ENCODE measurements at places on chromosomes 2 and 18.
A peak's percentile ranks its signal among the peaks of the same experiment; 100 is the strongest.

DNA sequence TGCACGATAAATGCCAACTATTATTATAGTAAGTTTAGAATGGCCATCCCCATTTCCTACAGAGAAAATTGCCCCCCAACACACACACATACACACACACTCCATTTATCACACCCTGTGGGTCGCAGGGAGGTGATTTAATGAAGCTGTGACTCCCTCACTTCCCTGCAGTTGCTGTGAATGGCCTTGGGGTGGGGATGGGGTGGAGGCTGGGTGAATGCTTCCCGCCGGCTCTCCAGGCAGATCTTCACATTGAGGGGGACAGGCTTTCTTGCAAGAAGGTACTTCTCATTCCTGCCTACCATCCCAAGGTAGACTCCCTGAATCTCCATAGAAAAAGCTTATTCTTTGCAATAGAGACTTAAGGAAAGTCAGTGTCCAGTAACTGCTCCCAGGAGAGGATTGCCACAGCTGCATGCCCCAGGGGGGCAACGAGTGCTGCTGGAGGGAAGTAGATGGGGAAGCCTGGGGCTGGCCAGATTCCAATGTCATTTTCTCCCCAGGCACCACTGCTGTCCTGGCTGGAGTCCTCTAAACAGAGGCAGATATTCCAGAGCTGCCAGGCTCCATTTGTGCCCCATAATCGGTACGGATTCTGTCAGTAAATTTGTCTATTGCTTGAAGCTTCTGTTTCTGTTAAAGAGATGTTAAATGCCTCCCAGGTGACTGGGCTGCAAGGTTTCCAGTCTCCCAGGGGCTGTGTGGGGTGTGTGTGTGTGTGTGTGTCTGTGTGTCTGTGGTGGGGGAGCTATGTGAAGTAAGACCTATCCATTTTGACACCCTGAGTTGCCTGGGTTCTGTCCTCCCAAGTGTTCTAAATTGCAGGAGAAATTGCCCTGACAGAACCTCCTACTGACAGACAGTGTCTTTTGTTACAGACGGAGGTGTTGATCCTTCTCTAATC is 265.5 kb downstream of the SRBD1 start:
- DNase-seq: no peak

- no peak for DNase-seq
These were observed 28.1 kb downstream of the SGPP2 start for GRCh38 chr2:222452422-222452950.

DNA sequence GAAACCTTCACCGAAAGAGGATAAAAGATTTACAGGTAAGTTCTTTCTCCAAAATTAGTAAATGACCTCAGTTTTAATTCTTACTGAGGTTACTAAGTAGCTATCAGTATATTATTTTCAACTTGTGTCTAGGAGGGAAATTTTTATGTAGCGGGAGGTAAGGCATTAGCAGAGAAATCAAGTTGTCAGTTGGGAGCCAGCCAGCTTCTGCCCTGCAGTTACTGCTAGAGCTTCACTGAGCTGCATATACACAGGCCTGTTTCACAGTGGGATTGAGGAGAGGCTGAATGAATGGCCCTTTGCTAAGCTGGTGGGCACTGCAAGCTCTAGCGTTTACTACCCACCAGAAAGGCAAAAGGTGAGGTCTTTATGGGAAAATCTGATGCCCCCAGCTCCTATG is 105.7 kb downstream of the ACAA2 start:
- DNase-seq: no peak

- no peak for DNase-seq
These were observed 13.5 kb downstream of the CCL20 start for GRCh38 chr2:227827143-227827542.

DNA sequence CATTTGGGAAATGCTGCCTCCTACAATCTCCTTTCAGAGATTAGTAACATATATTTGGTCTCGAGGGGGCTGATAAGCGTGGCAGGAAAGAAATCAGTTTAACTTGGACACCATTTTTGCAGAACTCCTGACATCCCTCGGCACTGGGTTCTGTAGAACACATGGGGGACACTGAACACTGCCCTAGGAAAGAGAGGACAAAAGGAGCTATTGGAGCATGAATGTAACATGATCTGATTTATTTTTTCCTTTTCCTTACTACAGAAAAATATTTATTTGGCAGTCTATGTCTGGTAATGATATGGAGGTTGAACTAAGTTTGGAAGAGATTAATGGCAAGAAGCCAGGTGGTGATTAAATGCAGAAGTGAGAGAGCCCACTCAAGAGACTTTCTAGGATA is 153.8 kb downstream of the AFF3 start:
- DNase-seq: no peak

DNA sequence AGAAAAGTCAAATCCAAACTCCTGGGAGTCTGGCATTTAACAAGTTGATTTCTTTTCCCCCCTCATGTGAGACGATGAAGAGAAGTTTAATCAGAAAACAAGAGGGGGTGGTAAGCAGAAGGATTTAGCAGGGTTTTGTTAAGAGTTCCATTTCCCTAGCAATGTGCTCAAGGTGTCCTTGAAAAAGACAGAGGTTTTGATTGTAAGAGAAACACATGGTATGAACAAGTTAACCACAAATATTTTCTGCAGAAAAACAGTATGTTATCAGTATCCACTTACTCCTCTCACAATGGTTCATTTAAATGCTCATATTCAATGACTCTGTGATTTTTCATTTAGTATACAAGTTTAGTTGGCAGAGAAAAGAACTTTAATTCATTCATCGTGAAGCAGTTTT is 26.8 kb downstream of the LAMA1 start:
- no peak for DNase-seq

DNA sequence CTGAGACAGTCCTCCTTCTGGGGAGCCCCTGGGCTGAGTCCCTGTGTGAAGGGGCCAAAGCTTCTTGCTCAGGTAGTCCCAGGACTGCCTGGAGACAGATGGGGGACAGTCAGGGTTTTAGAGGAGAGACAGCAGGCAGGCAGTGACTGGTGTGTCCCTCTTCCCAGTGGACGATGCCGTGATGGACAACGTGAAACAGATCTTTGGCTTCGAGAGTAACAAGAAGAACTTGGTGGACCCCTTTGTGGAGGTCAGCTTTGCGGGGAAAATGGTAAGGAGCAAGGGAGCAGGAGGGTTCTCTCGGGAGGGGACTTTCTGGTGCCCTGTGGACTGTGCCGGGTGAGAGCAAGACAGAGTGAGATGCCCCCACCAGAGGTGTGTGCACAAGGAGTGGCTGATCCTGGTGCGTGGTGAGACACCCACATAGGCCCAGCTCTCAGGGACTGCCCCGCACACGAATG is 74.8 kb downstream of the DYSF start:
- no peak for DNase-seq

DNA sequence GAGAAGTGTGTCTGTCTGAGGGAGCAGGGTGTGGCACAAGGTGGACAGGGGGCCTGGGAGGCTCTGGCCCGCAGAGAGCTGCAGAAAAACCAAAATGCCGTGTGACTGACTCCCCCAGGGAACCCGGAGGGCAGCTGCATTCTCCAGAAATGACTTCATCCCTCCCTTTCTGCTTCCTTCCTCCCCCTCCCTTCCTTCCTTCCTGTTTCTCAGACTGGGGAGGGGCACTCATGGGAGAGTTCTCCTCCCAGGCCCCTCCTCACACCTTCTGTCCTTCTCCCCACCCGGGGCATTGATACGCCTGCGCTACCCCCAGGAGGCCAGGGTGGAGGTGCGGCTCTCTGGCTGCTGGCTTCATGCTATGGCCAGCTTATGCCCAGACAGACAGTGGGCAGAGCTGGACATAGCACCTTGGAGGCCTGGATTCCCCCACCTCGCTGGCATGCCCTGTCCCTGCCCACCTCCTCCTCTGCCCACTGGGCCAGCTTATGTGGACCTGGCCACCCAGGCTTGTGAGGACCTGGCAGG is 8.2 kb upstream of the GPR17 start:
- peak; percentile 67 for DNase-seq

DNA sequence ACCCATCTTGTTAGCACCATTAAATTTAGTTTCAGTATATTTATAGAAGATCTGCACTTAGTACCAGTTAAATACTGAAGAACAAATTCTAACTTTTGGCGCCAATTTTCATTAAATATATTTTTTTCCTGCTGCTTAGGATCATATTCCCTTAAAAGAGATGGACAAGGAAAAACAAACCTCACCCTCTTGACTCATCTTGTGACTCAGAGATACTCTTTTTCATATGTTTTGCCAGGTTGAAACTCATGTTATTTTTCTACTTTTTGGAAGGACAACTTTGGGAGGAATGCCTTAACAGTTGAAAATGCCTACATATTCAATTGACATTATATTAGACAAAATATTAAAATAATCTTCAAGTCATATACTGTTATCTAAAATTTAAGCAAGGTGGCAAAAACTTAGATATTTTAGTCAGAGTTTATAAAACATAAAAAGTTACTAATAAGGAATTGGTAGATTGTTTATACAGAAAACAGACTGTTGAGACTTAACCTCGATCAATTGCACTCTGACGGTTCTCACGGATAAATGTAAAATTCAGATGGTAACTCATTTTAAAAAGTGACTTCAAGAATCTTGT is 36.2 kb downstream of the PNO1 start:
- peak; percentile 46 for DNase-seq

- DNase-seq: no peak
These were observed 94.1 kb upstream of the ACAA2 start for GRCh38 chr18:49907346-49907929.

DNA sequence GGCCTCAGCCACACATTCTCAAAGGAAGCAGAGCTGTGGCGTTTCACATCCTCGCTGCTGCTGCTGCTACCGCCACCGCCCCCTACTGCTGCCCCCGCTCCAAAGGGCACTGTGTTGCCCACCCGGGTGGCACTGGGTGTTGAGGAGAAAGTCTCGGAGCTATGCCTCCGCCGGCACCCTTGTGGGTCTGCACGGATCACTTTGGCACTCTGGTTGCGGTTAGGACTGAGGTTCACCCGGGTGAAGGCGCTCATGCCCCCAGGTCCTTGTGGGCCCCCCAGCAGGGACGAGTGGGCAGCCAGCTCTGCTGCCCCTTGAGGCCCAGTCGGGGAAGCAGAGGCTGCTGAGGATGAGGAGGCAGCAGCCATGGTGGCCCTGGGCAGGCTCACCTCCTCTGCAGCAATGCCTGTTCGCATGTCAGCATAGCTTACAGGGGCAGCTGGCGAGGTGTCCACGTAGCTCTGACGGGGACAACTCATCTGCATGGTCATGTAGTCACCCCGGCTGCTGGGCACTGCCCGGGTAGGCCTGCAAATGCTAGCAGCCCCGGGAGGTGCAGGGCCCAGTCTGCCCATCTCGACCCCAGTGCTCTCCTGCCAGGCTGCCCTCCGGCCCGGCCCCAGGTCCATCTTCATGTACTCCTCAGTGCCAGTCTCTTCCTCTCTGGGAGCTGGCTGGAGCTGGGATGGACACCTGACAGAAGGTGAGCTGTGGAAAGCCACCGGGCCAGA is 4.2 kb downstream of the IRS1 start:
- no peak for DNase-seq

- peak; percentile 94 for DNase-seq
These were observed 502 bp upstream of the PER2 start for GRCh38 chr2:238288650-238289573.

DNA sequence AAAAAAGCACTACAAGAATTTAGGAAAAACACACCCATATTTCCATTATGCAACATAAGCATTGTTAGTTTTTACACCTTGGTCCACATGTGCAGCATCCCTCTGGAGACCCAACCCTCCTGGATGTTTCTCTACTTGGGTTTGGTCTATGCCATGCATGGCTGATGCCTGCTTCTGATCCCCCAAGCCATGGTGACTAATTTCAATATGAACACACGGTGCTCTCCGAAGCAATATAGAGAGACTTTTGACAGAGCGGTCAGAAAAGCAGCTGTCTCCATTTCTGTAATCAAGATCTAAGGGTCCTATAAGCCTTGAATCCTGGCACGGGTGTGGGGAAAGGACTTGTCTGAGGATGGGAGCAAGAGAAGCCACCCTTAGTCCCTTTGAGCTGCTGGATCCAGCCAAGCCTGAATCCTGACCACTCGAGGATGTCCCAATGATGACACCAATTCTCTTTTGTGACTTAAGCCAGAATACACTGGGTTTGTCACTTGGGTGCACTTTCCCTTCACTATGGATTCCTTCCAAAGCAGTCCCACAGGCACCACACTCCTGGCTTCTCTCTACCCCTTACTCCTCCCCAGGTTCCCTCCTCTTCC is 91.5 kb downstream of the ACTR2 start:
- DNase-seq: no peak

DNA sequence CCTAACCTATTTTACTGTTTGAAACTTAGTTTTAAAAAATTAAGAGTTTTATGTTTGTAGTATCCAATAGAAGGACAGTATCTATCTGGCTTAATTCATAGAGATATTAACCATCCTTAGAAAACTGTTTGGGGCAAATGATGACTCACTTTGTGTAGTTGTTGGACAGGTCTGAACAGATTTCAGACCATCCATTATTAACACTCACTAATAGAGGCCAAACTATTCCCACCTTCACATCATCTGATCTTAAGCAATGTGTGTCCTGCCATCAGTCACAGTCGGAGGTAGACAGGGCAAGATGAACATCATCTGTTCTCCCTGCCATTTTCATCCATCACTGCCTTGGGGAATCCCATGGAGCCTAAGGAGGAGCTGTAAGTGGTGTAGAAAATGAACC is 164.6 kb upstream of the DCC start:
- no peak for DNase-seq

DNA sequence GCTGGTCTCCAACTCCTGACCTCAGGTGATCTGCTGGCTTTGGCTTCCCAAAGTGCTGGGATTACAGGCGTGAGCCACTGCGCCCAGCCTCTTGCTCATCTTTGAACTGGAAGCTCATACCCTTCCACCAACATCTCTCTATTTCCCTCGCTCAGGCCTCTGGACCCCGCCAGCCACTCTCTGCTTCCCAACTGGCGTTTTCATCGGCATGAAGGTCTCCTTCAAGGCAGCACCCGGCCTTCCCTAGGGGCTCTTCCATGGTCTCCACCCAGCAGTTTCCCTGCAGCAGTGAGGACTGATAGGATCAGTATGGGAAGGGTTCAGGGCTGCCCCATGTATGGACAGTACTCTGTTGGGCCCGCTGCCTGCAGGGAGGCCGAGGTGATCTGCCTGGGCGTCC is 65.8 kb upstream of the HS6ST1 start:
- no peak for DNase-seq

DNA sequence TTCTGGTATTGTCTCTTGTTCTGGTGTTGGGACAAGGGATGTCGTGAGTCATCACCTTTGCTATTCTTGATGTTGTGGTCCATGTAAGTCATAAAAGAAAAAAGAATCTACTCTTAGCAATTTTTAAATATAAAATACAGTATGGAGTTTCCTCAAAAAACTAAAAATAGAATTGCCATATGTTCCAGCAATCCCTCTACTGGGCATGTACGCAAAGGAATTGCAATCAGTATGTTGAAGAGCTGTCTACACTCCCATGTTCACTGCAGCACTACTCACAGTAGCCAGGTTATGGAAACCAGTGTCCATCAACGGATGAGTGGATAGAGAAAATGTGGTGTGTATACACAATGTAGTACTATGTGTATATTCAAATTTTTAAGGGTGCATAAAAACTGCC is 10.9 kb upstream of the GNAL start:
- no peak for DNase-seq
